T-helper 1 cell (primary cell): ENCODE measurements at places on chromosomes 2 and 18.

- no peak for DNase-seq
Observed at GRCh38 chr2:222545823-222546795, 109.8 kb downstream of the FARSB start.

DNA sequence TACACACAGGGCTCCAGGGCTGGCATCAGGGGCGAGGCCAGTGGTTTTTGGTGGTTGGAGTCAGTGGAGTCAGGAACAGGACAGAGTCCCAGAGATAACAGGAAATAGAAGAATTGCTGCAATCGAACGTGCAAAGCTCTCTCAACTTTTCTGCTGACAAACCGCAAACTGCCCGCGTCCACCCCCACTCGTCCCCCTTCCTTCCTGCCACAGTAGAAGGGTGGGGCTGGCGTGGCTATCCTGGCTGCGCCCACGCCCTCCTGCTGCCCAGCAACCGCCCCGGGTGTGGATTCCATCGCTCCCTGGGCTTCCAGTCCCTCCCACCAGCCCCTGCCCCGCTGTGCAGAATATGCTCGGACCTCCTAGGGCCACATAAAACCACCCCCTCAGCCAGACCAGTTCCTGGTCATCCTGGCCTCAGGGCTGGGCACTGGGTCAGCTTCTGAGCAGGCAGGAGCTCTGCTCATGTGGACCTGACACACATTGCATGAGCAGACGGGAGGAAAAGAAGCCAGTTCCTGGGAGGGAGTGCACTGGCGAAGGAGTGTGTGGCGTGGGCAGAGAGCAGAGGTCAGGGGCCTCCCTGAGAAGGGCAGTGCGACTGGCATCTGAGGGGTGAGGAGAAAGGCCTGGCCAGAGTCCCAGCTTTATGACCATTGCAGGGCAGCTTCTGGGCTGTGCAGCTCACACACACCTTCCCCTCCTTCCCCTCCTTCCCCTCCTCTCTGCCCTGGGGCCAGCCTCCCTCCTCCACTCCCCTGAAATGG is 85.4 kb upstream of the ATG16L1 start:
- peak; percentile 77 for DNase-seq

GRCh38 chr18:59921384-59921891 is 21.6 kb downstream of the PMAIP1 start:
- DNase-seq = no peak

GRCh38 chr18:13306583-13306982 is 88.0 kb downstream of the LDLRAD4 start:
- no peak for DNase-seq

- no peak for DNase-seq
Observed at GRCh38 chr2:143787674-143788073, 658.5 kb downstream of the ARHGAP15 start.

GRCh38 chr18:950882-951495 is 46.3 kb downstream of the ADCYAP1 start:
- DNase-seq = no peak

DNA sequence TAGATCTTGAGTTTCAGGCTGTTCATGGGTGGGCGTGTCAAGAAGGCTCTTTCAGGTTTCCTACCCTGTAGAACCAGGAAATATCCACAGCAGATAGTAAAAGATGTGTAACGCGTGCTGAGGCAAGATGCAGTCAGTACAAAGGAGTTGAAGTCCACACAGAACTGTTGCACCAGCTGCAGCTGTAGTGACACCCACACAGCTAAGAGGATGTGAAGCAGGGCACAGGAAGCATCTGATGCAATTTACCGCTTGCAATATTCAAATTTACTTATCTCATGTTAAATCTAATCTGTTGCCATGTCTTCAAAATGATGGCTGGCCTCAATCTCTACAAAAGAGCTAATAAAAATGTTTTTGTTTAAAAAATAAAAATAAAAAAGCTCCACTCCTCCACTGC is 132.8 kb downstream of the ARHGAP15 start:
- DNase-seq = peak; percentile 18

- no peak for DNase-seq
Observed at GRCh38 chr2:65436824-65437221, 4.4 kb upstream of the SPRED2 start.

DNA sequence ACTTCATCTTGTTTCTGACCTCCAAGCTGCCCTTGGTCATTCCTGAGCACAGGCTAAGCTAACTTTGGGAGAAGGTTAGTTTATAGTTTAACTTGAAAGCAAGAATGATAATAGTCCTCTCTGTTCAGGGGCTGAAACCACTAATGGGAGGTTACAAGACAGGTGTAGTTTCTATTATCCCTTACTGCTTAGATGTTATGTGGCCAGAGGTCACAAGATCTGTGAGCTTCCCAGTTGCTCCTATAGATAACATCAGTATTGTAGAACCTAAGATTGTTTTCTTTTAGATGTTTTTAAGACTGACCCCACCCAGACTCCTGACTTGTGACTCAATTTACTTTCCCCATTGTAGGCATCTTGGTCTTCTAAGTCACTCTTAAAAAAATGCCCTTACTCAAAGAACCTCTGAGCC is 94.8 kb upstream of the LPIN2 start:
- DNase-seq = no peak

DNA sequence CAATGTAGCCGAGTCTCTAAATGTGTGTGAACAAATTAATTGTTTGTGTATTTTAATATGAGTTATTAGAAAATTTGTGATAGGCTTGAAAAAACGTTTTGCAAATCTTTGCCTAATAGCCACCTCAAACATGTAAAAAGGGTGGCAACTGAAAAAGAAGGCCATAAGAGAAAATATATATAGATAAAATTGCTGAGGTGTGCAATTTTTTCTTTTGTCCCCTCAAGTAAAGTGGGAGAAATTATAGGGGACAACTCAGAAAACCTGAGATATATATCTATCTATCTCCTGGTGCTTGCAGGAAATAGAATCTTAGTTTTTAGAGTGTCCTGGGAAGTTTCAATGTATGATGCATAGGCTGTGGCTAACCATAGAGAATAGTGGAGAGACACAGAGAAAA is 201.4 kb upstream of the LRP1B start:
- DNase-seq = no peak

DNA sequence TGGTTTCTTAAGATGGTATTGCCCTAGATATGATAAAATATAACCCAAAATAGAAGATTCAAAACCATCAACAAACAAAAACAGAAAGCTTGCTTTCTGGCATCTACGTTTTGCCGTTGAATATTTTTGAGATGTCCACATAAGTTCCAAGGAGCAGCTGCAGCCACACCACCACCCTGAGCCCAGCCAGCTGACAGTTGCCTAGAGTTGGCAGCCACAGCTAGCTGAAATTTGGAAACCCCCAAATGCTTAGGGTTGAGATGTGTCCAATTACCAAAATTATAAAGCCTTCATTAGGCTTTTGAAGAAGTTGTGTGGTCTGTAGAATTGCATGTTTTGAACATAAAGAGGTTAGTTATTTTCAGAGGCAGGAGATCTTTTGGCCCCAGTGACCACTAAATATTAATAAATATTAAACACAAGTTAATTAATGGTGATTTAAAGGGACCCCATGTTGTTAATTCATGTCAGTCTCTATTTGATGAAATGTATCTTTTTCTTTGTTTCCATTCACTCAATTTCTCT is 118.1 kb upstream of the DTNA start:
- DNase-seq = no peak

DNA sequence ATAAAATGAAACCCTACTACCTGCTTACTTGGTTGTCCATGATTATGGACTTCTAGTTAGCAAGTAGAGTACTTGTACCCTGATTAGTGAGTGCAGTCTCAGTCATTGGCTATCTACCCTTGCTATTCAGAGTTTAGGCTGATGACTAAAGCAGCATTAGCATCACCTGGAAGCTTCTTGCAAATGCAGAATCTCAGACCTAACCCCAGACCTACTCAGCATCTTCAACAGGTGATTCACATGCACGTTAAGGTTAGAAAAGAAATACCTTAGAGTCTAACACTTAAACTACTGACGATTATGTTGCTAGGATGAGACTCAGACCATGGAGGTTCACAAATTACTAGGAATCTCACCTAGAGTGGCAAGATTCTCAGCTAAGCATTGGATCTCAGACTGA is 399.9 kb upstream of the FANCL start:
- no peak for DNase-seq

DNA sequence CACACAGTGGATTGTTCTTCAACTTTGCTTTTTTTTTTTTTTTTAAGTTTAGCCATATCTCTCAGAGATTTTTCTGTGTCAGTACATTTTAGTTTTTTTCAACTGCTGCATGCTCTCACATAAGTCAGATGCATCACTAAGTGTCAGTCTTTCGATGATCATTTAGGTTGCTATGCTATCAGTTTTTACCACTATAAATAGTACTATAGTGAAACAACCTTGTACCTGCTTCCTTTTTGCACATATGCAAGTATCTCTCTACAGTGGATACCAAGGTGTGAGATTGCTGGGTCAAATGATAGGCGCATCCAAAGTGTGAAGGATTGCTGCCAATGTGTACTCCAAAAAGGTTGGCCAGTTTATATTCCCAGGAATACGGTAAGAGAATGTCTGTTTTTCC is 33.5 kb upstream of the MAP4K3 start:
- DNase-seq = no peak

GRCh38 chr2:147101941-147102790 is 742.7 kb upstream of the ACVR2A start:
- no peak for DNase-seq

GRCh38 chr2:234271338-234271737 is 220.8 kb downstream of the SPP2 start:
- no peak for DNase-seq

DNA sequence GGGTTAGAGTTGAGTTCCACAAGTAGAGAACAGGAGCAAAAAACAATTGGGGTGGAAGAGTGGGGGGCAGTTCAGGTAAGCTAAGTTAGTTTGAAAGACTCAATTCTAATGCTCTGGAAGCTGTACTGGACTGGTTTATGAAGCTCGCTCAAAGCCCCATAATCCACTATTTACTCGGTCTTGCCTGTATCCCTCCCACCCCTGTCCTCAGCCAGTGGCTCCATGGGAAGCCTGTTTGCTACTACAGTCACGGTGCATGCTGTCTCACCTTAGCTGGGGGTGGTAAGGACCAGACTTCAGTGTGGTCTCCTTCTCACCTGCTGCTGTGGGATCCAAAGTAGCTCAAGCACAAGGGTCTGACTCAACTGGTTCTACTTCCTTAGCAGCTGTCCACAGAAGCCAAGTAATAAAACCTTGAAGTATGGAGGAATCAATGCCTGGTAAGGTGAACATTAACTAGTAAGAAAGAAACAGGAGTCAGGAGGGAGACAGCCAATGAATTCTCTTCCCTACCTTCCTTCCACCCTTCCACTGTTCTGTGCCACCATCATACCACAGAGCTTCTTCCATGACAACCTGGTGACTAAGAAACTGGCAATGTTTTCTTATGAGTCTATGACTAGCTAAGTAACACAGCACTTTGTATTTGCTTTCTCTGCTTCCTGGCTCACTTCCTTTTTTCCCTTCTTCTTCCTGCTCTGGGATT is 230.8 kb downstream of the SRBD1 start:
- no peak for DNase-seq

DNA sequence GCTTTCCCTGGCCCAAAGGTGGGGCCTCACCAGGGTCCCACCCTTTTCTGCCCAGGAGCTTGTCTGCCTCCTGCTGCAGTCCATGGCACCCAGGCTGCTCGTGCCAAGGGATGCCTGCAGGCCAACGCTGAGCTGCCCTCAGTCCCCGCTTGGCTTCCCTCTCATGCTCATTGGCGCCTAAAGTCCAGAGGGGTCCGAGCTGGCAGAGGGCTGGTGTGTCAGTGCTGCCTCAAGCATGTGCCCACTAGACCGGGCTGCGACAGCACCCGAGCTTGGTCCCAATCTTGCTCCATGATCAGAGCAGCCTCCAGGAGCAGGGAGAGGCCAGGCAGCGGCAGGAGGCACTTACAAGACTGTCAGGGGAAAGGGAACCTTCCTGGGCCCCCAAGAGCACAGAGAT is 287.0 kb downstream of the ICOS start:
- no peak for DNase-seq

DNA sequence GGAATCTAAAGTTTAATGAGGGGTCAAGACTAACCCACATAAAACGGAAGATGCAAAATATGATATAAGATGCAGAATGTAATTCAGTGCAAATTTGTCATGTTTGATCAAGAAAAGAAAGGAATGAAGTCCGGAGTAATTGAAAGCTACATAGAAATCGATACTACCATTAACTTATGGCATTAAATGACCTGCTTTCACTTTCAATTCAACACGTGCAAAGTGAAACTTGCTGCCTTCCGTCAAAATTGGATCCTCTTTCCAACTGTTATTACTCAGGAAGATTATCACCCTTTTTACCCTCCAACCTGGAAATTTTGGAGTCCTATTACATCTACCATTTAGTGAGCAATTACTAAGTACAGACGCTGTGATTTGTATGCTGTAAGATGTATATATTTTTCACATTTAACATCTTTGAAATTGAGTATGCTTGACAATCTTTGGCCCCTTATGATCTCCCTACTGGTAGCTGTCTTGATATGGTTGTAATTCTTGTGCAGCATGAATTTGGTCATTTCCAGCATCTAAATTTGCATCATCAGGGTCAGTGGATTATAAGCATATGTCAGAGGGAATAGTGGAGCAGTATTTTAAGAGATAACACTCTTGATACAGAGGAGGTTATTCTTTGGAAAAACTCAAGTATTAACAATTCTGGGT is 18.6 kb downstream of the UNC80 start:
- no peak for DNase-seq

GRCh38 chr2:112148477-112148876 is 10.3 kb downstream of the FBLN7 start:
- DNase-seq = no peak

- no peak for DNase-seq
Observed at GRCh38 chr2:26978061-26978596, 7.7 kb downstream of the MAPRE3 start.

DNA sequence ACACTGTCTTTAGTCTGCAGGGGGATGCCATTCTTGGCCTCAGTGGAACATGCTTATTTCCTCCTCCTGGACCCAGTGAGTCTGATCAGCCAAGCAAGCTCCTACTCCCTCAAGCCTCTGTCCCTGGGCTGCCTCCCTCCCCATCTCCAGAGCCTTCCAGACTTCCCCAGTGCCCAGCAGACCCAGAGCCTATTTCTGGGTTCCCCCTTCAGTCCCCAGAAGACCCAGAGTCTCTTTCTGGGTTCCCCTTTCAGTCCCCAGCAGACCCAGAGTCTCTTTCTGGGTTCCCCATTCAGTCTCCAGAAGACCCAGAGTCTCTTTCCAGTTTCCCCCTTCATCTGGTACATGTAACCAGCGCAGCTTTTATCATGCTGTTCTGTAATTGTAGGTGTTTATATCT is 17.0 kb upstream of the PKDCC start:
- no peak for DNase-seq

GRCh38 chr2:23867449-23867848 is 59.5 kb downstream of the ATAD2B start:
- DNase-seq = peak; percentile 33

DNA sequence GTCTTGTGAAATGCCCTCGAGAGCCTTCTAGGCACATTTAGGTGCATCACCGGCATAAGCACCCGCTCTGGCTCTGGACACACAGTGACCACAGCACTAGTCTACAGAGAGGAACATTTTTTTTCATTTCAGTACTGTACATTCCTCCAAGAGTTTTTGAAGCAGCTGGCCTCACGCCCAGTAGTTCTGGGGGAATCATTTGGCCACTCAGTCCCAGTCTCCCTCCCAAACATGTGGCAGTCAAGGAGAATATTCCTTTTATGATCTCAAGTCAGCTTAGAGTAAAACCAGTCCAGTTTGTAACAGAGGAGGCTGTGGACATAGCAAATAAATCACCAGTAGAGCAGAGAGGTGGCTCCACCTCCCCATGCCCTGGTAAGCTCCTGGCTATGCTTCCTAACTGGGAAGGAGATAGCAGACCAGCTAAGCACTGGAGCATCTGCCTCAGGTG is 48.1 kb downstream of the KCNE4 start:
- no peak for DNase-seq

GRCh38 chr18:47931718-47932103 is 1.3 kb upstream of the SMAD2 start:
- DNase-seq = peak; percentile 19

- DNase-seq = no peak
Observed at GRCh38 chr2:219864154-219864553, 236.7 kb downstream of the SLC4A3 start.
